Anterior cingulate cortex (tissue), 58 donors: ENCODE measurements at places on chromosomes 11 and 22.

DNA sequence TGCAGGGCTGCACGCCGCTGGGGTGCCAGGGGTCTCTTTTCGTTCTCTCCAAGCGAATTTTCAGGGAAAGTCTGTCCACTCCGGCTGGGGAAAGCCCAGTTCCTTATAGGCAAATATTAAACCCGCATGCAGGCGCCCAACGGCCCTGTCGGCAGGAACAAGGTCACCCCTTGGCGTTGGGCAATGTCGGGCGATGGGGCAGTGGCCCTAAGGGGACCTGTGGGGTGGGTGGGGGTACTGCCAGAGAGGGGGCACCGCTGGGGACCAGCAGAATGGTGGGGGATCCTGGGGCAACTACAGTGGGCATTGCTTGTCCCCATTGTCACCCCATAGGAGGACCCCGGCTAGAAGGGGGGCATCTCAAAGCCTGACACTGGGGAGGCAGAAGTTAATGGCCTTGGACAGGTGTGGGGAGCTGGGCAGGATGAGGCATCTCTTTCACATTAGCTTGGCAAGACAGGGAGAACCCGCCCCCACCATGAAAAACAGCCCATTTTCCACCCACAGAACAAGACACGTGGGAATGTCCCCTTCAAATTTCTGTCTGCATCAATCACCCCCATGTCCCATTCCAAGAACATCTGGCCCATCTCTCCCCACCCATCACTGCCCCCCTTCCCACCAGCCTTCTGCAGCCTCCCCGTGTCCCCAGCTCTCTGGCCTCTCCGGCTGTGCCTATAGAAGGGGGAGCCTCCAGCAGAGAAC lies 5.5 kb upstream of the IGF2 start:
- DNase-seq: no peak

DNA sequence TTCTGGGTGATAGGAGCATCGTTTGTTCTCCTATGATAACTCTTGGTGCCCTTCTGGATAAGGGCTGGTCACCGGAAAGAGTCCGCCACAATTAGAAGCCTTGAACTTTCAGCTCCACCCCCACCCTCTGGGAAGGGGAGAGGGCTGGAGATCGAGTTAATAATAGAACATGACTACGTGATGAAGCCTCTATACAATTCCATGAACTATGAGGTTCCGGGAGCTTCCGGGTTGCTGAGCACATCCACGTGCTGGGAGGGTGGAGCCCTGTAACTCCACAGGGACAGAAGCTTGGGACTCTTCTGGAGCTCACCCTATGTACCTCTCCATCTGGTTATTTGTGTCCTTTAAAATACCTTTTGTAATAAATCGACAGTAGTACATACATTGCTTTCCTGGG lies 40.3 kb downstream of the ARHGAP42 start:
- no peak for DNase-seq

- no peak for DNase-seq
Observed at GRCh38 chr11:10797001-10797400, 11.7 kb downstream of the EIF4G2 start.

DNA sequence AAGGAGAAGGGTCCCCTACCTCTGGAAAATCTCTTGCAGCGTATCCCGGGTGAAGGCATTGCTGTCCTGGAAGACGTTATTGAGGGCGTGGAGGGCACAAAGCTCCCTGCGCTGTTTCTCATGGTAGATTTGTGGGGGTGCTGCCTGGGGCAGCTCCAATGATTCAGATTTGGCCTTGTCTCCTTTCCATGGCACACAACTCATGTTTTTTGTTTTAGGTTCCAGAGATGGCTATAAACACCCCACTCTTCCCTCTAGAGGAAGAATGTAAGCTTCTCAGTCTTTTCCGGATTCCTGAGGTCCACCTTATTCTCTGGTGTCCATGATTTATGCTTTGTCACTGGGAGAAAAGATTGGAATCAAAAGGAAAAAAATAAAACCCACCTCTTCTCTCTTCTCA lies 959 bp downstream of the JOSD1 start:
- no peak for DNase-seq

DNA sequence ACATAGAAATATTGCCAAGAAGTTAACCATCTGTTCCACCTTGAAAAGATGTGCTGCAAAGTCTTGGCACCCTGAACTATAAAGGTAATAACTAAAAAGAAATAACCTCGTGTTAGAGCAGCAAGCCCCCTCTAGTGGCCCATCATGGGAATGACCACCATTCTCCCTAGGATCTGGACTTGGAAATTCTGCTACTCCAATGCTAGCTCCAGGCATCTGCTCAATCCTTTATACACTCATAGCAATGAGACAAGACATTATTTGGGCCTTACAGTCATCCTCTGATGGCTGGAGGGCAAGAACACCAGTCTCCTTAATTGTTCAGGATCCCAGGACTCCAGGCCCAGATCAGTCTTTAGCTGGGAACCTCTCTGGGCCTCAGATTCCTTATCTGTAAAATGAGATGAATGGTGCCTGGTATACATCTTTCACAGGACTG lies 76.0 kb downstream of the CWC15 start:
- DNase-seq: no peak

DNA sequence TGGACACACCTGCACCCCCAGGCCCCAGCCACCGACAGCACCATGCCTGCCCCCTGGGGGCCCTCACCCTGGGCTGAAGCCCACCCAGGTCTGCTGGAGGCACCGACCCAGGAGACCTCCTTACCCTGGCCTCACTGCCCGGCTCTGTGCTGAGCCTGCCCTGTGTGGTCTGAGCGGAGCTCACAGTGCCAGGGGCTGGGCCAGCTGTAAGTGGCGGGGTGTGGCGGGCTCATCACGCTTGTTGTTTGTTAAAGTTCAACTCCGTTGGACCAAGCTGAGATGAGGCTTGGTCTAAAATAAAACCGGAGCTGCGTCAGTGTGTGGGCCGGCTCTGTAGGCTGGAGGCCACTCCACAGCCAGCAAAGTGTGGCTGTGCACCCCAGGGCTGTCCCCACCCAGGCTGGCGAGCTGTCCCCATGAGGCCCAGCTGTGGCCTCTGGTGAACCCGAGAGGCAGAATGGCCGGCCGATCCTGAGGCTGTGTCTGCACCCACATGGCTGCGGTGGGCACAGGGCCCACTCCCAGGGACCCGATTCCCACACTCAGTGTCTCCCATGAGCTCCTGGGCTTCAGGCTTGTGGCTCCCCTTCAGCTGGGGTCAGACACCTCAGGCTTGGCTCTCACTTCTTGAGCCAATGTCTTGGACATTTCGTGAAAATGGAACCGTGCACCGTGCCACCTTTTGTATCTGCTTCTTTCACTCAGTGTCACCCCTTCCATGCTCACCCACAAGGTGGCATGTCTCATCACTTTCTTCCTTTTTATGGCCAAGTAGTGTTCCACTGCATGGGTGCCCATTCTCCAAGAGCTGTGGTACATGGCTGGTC lies 137.9 kb downstream of the CTTN start:
- DNase-seq: no peak

DNA sequence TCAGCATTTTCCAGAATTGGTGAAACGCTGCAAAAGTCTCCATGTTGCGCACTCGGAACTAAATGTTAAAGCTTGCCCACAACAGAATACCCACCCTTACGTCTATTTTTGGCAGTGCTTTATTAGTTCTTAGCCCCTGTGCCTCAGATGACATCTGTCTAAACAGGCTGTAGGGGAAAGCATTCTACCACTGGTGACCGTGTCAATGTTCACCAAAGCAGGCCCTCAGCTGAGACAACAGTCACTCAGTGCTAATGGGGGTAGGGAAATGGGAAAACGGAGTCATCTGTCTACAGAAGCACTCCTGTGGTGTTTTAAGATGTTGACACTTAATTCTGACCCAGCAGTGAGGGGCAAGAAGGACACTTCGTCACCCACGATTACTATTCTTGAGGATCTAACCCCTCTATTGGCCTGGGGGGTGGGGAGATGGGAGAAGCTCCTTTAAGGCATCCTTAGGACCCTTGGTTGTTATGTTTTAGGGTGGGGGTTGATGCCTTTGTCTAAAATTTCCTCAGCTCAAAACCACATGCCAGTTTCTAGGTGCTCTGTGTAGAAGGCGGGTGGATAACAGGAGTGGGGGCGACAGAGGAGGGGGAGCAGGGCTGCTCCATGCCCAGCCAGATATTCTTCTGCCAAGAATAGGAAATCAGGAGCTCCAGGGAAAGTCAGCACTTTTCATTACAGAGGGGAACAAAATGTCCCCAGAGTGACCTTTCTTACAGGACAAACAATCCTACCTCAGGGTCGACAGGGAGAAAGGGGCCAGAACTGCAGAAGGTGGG lies 15.6 kb upstream of the MFRP start:
- DNase-seq: no peak

DNA sequence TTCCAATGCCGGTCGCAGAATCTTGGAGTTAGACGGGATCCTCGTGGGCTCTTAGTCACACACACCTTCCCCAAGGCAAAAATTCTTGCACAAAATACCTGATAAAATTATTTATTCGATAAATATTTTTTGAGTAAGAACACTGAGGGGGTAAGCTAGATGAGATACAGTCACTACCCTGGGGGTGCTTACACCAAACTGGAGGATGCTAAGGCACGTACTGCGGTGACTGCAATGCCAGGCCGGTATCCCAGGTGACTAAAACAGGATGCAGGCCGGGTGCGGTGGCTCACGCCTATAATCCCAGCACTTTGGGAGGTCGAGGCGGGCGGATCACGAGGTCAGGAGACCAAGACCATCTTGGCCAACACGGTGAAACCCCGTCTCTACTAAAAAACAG lies 1.7 kb upstream of the MRTFA start:
- DNase-seq: no peak

GRCh38 chr11:4809246-4809645 lies 5.1 kb upstream of the OR52R1 start:
- DNase-seq: no peak

DNA sequence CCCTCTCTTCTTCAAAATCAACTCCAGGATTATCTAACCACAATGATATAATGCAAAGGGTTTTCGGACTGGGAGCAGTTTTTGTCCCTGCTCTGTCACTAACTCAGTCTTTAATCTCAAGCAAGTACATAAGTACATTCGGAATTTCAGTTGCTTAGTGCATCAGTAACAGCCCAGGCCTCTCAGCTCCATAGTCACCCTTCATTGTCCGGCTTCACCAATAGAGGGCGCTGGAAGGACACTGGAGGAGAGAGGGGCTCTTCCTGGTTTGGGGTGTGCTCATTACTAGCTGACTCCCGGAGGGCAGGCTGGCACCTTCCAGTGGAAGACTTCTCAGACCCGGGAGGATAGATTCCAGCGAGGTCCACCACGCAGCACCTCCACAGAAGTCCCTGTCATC lies 90.4 kb upstream of the PDGFD start:
- no peak for DNase-seq

DNA sequence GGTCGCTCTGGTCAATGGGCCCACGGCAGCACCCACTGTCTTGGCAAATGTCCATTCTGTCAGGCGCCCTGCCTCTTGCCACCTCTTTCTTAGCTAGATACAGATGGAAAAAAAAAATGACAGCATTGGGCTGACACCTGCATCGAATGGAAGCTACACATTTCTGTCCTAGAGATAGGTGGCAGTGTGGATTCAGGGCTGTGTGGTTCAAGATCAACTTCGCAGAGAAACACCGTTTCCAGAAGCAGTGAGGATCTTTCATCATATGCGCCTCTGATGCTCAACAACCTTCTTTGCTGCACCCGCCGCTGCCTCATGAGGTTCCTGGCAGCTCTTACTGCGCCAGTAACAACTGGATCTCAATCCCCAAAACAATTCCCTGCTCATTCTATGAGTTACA lies 236.3 kb downstream of the KIRREL3 start:
- no peak for DNase-seq

DNA sequence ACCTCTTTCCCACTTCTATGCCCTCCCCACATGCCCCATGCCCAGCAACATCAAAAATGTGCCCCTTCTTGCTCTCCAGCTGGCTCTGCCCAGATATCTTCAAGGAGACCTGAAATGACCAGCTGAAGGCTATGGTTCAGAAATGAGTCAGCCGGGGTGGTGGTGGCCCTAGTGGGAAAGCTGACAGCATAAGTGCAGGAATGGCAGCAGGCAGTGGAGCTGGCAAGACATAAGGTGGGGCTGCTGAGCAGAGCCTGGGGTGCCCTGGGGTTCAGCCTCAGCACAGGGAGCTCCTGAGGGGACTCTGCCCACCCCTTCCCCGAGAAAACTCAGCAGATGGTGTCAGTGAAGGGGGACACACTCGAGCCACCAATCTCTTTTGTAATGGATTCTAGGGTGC lies 593.4 kb downstream of the BUD13 start:
- DNase-seq: no peak

- no peak for DNase-seq
Observed at GRCh38 chr11:326592-326841, 5.9 kb upstream of the IFITM3 start.

DNA sequence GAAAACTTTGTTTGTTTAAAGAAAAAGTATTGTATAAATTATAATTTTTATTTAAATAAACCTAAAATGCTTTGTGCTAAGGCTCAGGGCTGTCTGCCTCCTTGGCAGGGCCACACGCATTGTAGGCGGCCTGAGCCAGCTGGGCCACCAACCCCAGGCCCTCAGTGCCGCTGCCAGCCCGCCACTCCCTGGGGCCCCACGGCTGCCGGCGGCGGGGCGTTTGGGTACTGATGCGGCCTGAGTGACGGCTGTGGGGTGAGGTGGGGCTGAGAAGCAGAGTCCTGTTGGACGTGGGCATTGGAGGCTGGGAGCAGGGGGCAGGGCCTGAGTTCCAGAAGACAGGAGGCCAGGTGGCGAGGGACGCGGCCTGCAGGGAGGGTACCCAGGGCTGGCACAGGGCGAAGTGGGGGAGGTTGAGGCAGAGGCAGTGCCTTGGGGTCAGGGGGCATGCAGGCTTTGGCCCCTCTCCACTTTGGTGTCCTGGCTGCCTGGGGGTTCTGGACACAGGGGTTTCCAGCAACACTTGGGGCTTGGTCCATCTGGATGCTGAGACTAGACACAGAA lies 58.3 kb downstream of the CERK start:
- no peak for DNase-seq

- DNase-seq: no peak
Observed at GRCh38 chr11:79054636-79055035, 386.2 kb downstream of the TENM4 start.

GRCh38 chr11:67504950-67505581 lies at the start of gene PITPNM1:
TSS of gene PITPNM1 (minus strand) at chr11:67505363. CDS start at chr11:67504180, 1,183 bp downstream.
- peak; percentile 23 for DNase-seq

GRCh38 chr22:37387793-37388192 lies 39.5 kb downstream of the ELFN2 start:
- DNase-seq: no peak

- no peak for DNase-seq
Observed at GRCh38 chr11:46322759-46323158, 24.5 kb upstream of the DGKZ start.

- no peak for DNase-seq
Observed at GRCh38 chr11:130223291-130223971, 63.8 kb downstream of the ST14 start.

DNA sequence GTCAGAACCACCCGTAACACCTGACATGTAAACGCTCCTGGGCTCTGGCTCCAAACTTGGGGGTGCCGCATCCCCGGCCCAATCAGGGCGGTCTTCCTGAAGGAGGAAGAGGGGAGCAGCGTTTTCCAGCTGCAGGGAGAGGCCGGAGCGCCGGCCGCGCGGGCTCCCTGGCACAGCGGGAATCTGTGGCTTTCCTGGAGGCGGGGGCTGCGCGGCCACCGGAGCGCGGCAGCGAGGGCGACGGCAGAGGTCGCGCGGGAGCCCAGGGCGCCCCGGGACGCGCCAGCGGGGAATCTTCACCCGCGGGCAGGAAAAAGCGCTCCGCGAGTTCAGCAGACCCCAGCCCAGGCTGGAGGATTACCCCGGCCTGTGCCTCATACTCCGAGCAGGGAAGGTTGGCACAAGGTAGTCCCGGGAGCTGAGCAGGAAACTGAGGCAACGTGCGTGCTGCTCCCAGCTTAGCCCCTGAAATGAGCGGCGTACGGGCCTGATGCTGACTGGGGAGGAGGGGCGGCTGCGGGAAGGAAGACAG lies 600 bp upstream of the ESAM start:
- no peak for DNase-seq
